Activated CD8-positive, alpha-beta memory T cell treated with anti-CD3 and anti-CD28 coated beads for 1 hour (primary cell): ENCODE measurements at places on chromosomes 2 and 18.

DNA sequence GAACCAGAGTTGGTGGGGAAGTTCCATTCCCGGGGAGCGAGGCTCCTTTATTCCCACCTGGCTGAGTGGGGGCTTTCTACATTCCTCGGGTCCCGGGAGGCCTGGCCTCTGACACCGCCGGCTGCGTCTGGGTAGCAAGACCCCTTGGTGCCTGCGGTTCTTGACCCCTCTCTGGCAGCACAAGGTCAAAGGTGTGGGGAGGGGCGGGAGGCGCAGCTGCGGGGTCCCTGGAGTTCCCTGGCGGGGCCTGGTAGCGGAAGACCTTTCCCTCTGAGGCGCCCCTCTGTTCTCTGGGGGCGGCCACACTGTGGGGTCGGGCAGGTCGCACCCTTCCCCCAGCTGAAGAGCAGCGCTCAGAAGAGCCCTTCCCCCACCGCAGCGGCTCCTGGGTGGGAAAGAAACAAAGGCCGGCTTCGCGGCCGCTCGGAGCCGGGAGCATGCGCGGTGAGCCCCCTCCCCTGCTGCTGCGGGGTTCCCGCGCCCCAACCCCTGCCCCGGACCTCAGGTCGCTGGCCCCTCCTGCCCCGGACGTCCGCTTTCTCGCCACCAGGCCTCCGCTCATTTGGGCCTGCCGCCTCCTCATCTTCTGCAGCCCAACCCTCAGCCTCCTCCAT is 146.3 kb downstream of the ANKRD44 start:
- DNase-seq, result no peak

DNA sequence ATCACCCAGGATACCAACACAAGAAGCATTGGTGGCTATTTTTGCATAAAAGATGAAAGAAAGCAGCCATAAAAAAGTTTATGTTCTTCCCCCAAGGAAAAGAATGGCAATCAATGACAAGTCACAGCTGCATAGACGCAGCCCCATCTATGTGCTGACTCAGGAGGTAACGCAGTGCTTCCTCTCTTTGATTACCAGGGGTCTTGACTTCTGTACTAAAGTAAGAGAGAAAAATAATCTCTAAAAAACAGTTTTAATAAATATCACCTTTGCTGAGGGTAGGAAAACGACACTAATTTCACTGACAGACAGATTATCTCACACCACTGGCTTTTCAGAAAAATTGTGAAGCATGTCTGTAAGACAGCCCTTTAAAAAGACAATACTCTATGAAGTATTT is 33.9 kb upstream of the EVA1A start:
- DNase-seq, result no peak

GRCh38 chr18:65659312-65659711 is 91.5 kb upstream of the CDH7 start:
- DNase-seq, result no peak

- no peak for DNase-seq
Observed at GRCh38 chr2:10919771-10920621, 8.3 kb downstream of the KCNF1 start.

- peak; percentile 59 for DNase-seq
Observed at GRCh38 chr2:231601356-231602229, 8.9 kb downstream of the TEX44 start.

DNA sequence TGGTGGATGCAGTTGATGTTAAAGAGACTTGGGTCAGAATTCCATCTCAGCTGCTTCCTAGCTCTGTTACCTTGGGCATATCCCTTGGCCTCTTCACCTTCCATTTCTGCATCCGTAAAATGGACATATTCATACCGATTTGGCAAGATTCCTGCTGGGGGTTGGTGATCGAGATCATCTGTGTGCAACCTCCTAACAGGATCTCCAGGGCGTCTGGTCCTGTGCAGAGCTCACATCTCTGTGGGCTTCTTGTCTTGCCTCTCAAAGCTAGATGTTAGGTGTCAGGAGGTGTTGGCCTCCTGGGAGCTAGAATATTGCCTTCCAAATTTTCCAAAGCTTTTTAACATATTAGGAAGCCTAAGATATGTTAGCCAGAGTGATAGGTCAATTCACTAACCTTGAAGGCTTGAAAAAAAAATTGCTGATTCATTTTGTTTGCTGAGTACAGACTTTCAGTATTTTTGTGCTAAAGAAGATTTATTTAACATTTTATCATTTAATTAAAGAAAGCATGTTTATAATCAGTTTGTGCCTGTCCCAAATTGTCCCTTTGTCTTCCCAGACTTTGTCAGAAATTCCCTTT is 69.7 kb upstream of the ZNF516 start:
- DNase-seq, result no peak

DNA sequence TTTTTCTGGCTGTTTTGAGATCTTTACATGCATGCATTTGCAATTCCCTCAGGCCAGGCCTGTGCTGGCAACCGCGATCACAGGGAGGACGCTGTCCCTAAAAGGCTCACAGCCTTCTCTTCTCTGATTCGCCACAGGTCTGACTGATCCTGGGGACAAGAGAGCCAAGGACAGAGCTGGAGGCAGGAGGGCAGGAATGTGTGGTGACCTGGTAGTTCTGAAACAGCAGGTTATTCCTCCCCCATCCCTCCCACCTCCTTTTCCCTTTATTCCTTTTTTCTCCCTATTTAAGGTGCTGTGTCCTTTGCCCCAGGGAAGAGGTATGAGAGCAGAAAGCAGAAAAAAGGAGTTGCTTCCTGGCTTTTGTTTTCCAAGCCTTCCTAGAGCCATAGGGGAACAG is 21.9 kb downstream of the TMEM177 start:
- DNase-seq, result no peak

- DNase-seq, result no peak
Observed at GRCh38 chr2:233142355-233142897, 82.3 kb downstream of the INPP5D start.

DNA sequence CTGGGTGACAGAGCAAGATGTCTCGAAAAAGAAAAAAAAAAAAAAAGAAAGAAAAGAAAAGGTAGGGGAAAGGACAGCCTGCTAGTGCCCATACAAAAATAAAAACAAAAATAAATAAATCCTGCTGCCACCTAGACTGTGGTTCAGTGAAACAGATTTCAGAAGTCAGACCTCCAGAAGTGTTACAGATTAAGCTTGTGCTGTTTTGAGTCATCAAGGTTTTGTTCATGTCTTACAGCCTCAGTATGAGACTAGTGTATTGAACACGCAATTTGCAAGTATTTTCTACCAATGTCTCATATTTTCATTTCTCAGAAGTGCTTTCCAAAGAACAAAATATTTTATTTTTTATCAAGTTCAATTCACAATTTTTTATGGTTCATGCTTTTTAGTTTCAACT is 720.4 kb upstream of the GYPC start:
- no peak for DNase-seq

DNA sequence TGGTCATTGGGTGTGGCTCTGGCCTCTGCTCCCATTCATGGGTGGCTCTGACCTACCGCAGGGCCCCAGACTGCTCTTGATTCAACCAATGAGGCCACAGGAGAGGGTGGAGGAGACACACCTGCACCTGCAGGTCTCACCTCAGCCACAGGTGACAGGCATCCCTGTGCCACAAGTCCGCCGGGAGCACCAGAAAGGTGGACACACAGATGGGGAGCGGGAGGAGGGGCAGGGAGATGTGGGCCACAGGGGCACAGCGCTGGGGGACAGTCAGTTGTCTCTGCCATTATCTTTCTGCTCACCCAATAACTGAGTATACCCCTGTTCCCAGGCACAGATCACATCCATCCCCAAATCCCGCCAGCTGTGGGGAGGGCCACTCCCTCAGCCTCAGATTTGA is 189.1 kb upstream of the SALL3 start:
- no peak for DNase-seq

DNA sequence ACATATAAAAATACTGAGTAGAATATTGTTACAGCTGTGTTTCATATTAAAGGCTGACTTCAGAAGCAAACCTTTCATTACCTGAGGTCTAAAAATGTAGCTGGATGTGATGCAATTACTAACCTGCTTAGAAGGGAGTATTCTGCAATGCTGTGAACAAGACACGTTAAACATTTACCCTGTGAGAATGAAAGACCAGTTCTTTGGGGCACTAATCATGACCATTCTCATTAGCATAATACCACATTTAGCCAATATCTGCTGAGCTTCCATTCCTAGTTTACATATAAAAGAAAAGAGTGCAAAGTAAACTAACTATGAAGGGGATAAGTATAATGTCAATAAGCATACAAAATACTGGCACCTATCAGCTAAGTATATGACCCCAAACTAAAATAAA is 784.0 kb upstream of the KLHL29 start:
- no peak for DNase-seq

DNA sequence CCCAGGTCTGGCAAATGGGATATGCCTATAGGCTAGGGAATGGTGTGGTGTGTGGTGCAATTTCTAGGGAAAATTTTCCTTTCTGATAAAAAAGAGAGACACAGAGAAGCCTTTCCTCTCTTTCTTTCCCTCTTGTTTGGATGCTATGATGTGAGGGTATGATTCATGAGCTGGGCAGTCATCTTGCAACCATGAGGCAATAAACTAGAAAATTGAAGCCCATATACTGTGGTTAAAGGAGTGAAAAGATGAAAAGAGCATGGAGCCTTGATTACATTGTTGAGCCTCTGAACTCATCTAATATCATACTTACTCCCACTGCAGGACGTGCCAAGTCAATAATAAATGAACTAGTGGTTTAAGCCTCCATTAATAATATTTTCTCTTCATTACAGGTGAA is 215.6 kb downstream of the HAUS1 start:
- no peak for DNase-seq

DNA sequence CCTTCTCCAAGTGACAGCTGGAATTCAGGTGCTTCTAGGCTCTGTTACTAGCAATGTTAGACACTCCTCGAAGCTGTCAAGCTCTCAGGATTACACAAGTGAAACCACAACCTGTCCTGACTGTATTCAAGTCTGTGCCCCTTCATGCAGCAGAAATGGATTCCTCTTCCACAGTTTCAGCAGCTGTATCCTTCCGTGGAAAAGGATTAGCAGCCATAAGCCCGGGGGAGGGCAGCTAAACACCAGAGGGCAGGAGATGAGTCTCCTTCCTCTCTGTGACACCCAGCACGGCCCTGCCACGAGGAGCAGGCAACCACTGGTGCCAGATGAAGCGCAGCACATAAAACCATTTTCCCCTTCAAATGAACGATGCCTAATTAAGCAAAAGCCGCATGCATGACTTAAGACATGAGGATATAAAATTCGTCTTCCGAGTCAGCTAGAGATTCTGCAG is 1.2 kb downstream of the ST3GAL5 start:
- peak; percentile 19 for DNase-seq

DNA sequence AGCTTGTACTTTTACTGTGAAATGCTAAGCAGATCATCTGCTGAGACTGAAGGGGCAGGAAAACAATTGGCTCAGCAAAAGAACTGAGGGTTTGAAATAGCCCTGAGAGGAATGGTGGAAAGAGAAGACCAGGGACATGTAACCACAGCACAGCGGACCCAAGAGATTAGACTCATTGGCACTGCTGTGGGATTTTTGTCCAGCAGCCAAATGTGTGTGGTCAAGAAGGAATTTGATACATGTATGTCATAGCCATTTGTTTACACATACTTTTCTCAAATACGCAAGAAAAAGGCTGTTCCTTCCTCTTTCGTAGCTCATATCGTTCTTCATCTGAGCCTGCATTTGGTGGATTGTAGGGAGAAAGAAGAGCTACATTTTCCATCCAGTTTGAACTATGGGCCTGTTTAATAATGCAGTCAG is 73.8 kb downstream of the TRABD2A start:
- no peak for DNase-seq

DNA sequence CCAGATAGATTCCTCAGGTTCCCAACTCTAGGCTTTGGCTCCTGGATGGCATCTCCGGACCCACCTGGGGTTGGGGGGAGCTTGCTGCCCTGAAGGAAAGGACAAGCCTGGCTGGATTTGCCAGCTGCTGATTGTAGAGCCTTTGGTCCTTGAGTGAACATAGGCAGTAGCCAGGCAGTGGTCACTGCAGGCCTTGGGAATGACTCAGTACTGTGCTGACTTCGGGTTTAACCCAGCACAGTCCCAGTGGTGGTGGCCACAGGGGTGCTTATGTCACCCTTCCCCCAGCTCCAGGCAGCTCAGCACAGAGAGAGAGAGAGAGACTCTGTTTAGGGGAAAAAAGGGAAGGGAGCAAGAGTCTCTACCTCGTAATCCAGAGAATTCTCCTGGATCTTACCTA is 27.7 kb upstream of the ACTR2 start:
- DNase-seq, result no peak

DNA sequence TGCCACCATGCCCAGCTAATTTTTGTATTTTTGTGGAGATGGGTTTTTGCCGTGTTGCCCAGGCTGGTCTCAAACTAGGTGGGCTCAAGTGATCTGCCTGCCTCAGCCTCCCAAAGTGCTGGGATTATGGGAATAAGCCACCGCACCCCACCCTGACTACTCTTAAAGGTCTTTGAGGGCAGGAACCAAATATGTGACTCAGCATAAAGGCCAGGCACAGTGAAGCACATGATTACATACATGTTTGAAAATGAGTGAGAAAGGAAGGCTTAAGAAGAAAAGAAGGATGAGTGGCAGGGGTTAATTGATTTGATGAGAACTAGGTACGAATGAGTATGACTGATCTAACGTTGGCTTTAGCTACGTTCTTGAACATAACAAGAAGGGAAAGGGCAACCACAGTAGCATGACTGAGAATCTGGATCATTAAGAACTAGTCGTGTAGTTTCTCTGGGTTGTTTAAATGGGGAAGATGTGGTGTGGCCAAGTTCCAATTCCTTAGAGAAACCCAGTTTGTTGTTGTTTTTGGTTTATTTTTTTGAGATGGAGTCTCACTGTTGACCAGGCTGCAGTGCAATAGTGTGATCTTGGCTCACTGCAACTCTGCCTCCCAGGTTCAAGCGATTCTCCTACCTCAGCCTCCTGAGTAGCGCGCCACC is 6.8 kb downstream of the RESP18 start:
- DNase-seq, result no peak

DNA sequence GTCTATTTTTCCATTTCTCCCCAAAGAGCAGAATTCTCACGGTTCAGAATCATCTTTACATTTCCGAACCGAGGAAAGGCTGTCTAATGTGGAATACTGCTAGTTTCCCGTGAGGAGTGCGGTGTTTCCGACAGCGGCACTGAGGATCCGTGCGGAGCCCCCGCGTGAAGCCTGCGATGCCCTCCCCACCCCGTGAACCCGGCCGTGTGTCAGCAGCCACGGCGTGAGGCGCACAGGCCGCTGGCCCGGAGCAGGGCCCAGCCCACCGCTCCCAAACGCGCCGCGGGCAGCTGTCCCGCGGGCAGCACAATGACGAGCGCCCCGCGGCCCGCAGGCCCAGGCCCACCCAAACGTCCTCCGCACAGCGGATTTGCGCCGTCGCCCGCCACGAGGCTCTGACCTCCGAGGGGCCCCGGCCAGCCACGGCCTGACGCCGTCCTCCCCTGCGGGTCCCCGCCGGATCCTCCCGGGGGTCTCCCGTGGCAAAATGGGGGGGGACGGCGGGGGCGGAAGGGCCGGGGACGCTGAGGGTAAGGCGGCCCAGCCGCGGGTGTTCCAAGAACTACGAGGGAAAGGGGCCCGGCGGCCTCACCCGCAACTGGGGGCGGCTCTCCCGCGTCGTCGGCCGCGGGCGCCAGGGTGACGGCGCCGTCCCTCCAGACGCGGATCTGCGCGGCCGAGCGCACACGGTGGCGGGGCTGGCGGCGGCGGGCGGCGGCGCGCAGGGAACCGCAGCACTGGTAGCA is 796 bp downstream of the SPIRE1 start:
- DNase-seq, result no peak
